SK-N-SH (cell line): ENCODE measurements at places on chromosomes 4 and X.

- H3K27ac ChIP-seq = no peak overlapping the region
- H3K36me3 ChIP-seq = no peaks in the 10 kb centered on the region
- no peaks in the 10 kb centered on the region for H3K4me1 ChIP-seq
- H3K27me3 ChIP-seq = peaks cover 31% of the 10 kb centered on the region
- no peak for DNase-seq
- no peak overlapping the region for H3K4me3 ChIP-seq
Observed at GRCh38 chrX:137575596-137576255, 9.8 kb downstream of the ZIC3 start.

GRCh38 chrX:38817004-38817703 lies 15.9 kb downstream of the MID1IP1 start:
- peak overlapping the region; percentile 16; the same call in 1 of the 2 replicates for H3K27ac ChIP-seq
- no peak overlapping the region for H3K4me3 ChIP-seq
- no peaks in the 10 kb centered on the region for H3K4me1 ChIP-seq
- no peaks in the 10 kb centered on the region for H3K36me3 ChIP-seq
- no peaks in the 10 kb centered on the region for H3K27me3 ChIP-seq

- peak overlapping the region; percentile 46; the same call in 1 of the 2 replicates for H3K27ac ChIP-seq
- H3K36me3 ChIP-seq = no peaks in the 10 kb centered on the region
- H3K4me3 ChIP-seq = no peak overlapping the region
- no peaks in the 10 kb centered on the region for H3K4me1 ChIP-seq
- H3K27me3 ChIP-seq = no peaks in the 10 kb centered on the region
Observed at GRCh38 chrX:13093529-13094140, 49.2 kb upstream of the FAM9C start.

DNA sequence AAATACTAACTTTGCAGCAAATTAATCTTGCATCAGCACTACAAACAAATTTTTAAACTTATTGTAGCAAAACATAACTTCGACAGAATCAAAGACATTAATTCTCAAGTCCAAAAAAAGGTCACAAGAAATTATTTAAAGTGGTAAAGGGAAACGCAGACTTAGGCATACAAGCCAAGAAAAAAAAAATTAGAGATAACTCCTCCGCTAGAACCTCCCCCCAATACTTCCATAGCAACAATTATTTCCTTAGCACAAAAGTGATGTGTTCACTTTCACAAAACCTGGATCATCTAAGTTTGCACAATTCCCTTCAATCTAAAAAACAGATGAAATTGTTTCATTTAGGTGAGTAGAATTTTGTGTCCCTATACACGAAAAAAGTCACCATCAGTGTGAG lies 1.1 kb downstream of the LRBA start:
- H3K27me3 ChIP-seq = no peaks in the 10 kb centered on the region
- H3K4me1 ChIP-seq = peaks cover 6% of the 10 kb centered on the region; the same call in 1 of the 2 replicates
- H3K4me3 ChIP-seq = peak overlapping the region; percentile 82
- H3K36me3 ChIP-seq = no peaks in the 10 kb centered on the region

DNA sequence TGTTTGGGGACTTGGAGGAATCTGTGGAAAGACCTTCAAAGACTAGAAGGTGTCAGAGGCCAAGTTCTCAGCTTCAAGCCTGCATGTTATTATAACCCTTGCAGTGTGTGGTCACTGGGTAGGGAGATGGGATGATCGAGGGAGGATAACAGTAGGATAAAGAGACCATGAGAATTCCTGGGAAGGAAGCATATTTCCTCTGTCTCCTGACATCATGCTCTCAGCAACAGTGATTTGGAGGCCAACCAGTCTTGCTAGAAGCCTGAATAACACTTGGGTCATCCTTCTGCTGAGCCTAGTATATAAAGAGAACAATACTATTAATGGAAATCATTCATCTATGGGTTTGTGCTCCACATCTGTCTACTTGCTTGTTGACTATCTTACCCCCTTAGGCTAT lies 40.9 kb upstream of the ANXA3 start:
- H3K27me3 ChIP-seq = no peaks in the 10 kb centered on the region
- DNase-seq = no peak
- peak overlapping the region; percentile 68 for H3K27ac ChIP-seq
- H3K4me3 ChIP-seq = no peak overlapping the region

DNA sequence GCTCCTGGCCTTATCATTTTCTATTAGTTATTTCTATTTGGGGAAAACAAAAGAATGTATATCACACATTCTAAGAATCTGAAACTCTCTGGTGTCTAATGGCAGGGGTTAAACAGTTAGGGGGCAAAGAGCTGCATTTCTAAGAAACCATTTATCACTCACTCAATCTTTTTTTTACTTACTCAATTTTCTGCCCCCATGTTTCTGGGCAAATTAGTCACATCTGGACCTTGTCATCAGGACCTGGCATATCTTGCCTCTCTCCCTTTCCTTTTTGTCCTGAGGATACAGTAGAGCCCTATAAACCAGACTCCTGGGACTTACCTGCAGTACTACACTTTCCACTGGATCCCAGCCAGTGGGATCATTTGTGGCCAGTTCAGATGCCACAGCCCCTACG lies 89.1 kb downstream of the ANXA3 start:
- peaks cover 4% of the 10 kb centered on the region for H3K4me1 ChIP-seq
- no peak overlapping the region for H3K4me3 ChIP-seq
- H3K36me3 ChIP-seq = no peaks in the 10 kb centered on the region
- DNase-seq = peak; percentile 14
- H3K27ac ChIP-seq = no peak overlapping the region

DNA sequence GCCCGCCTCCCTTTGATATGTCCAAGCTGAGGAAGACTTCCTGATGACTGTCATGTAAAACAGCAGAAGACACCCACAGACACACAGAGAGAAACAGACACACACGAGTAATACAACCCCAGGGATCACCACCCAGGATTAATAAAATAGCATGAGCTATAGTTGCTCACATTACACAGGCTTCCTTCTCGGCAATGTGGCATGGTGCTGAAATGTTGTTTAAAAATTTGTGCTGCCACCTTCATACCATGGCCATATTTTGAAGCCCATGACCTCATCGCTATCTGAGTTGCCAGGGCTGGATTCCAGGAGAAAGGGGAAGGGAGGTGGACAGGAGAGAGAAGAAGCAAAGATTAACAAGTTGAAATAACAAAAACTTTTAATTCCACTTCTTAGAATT lies 111.7 kb downstream of the SYNPO2 start:
- no peak overlapping the region for H3K27ac ChIP-seq
- H3K4me1 ChIP-seq = no peaks in the 10 kb centered on the region
- H3K27me3 ChIP-seq = no peaks in the 10 kb centered on the region
- no peaks in the 10 kb centered on the region for H3K36me3 ChIP-seq
- DNase-seq = no peak

- H3K4me3 ChIP-seq = peak within 1 kb of the TSS; percentile 29; the same call in 1 of the 2 replicates
- H3K4me1 ChIP-seq = no peaks in the 10 kb centered on the region
- no peak within 1 kb of the TSS for H3K27ac ChIP-seq
Observed at GRCh38 chr4:36244257-36245082, at the start of gene ARAP2. Gene ARAP2, minus strand, starts transcription at chr4:36244514. Its CDS starts 15,028 bp downstream, at chr4:36229486.

DNA sequence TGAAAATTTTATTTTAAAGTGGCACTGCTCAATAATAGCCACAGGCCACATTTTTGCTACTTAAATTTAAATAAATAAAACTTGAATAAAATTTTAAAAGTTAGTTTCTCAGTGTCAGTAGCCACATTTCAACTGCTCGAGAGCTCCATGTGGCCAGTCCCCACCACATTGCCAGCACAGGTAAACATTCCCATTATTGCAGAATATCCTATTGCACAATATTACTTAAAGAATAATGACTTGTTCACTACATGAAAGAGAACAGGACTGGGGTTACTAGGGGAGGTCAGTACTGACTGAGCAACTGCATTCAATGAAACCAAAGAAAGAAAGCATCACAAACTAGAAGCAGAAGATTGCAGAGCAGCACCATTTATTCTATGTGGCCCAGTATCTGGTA lies 2201.6 kb upstream of the TENM3 start:
- H3K27me3 ChIP-seq = no peaks in the 10 kb centered on the region
- no peak overlapping the region for H3K27ac ChIP-seq
- no peak for DNase-seq
- H3K36me3 ChIP-seq = no peaks in the 10 kb centered on the region
- H3K4me3 ChIP-seq = no peak overlapping the region

DNA sequence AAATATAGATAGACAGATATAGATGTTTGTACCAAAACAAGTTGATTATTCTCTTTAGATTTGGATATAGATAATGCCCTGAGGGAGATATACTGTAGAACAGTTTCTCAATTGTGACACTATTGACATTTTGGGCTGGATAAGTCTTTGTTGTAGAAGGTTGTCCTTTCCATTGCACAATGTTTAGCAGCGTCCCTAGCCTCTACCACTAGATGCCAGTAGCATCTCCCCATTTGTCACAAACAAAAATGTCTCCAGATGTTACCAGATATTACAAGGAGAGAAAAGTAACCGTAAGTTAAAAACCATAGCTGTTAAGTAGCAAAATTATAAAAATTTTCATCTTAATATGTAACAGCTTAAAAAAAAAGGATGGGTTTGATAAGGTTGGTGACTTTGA lies 2595.3 kb downstream of the ARAP2 start:
- no peak for DNase-seq
- no peaks in the 10 kb centered on the region for H3K27me3 ChIP-seq
- no peaks in the 10 kb centered on the region for H3K36me3 ChIP-seq
- H3K27ac ChIP-seq = no peak overlapping the region
- H3K4me1 ChIP-seq = no peaks in the 10 kb centered on the region
